ENCODE measurements at places on chromosomes 5 and 9.

GRCh38 chr5:55234121-55234700 lies 803 bp upstream of the CCNO start:
- no peak for DNase-seq

- no peak for DNase-seq
Measured at GRCh38 chr5:102309586-102309985, 13.5 kb upstream of the SLCO4C1 start.

DNA sequence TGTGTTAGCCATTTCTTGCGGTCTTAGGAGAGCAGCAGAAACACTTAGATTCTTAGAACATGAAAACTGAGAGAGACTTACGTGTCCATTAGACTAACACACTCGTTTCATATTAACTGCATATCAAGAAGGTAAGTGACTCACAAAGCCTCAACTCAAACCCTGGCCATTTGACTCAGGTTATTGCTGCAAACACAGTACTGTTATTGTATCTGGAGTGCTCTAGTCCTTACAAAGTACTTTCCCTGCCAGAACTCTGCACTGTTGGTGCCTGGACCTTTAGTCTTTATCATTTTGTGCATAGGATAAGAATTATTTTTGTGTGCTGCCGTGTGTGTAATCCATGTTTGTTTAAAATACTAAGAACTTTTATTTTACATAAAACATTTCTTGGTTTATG lies 155.7 kb downstream of the FBXL7 start:
- DNase-seq, result no peak

GRCh38 chr9:73199886-73200285 lies 48.2 kb downstream of the ANXA1 start:
- no peak for DNase-seq
